NCI-H146 (cell line): ENCODE measurements at places on chromosomes 2 and 18.

- no peak for DNase-seq
These were observed 123.8 kb downstream of the ARL4C start for GRCh38 chr2:234373060-234373459.

- DNase-seq: no peak
These were observed 19.7 kb downstream of the PTPN18 start for GRCh38 chr2:130375291-130376266.

DNA sequence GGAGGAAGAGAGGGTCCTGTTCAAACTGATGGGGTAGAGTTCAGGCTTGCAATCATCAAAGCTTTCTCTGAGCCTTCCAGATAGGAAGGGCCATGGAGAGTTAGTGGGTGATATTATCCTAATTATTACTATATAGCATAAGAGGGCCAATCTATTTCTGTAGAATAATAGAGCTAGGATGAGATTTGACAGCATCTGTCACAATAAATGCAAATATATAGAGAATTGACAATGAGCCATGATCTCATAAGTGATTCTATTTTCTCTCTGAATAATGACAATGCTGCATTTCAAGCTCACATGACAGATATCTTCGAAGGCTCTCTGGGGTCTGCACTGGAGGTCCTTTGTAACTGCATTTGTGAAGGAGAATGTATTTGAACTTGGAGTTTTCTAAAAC, 521.9 kb upstream of the CELF4 start:
- no peak for DNase-seq

- no peak for DNase-seq
These were observed 43.9 kb upstream of the RAPH1 start for GRCh38 chr2:203578759-203579643.

GRCh38 chr2:239047861-239048260, 200.0 kb downstream of the TWIST2 start:
- DNase-seq: no peak

DNA sequence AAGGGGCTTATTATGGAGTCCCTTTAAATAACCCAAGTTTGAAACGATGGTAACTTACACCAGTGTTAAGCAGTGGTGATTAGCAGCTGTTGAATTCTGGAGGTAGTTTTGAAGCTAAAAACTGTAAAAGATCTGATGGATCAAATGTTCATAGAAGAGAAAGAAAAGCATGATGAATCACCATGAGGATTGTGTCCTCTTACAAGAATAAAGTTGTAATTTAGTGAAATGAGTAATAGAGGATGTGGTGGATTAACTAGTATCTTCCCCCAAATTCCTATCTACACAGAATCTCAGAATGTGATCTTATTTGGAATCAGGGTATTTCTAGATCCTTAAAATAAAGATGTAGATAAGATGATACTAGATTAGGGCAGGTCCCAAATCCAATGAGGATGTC, 1138.2 kb upstream of the TMEFF2 start:
- no peak for DNase-seq
